ENCODE measurements at places on chromosomes 5 and 9. TPM values are rescaled to one million over a fixed set of nuclear protein-coding genes. Genes with fewer than 3 reads are reported as not detected.
A peak's percentile ranks its signal among the peaks of the same experiment; 100 is the strongest.

Gene PRRT1B
- total RNA-seq, result not detected

Gene TERT
- total RNA-seq, result not detected

- peak; percentile 57 for DNase-seq
Observed at GRCh38 chr5:11903121-11903613, 1.1 kb downstream of the CTNND2 start.

- no peak for DNase-seq
Observed at GRCh38 chr9:95043826-95044225, 273.7 kb downstream of the FANCC start.

DNA sequence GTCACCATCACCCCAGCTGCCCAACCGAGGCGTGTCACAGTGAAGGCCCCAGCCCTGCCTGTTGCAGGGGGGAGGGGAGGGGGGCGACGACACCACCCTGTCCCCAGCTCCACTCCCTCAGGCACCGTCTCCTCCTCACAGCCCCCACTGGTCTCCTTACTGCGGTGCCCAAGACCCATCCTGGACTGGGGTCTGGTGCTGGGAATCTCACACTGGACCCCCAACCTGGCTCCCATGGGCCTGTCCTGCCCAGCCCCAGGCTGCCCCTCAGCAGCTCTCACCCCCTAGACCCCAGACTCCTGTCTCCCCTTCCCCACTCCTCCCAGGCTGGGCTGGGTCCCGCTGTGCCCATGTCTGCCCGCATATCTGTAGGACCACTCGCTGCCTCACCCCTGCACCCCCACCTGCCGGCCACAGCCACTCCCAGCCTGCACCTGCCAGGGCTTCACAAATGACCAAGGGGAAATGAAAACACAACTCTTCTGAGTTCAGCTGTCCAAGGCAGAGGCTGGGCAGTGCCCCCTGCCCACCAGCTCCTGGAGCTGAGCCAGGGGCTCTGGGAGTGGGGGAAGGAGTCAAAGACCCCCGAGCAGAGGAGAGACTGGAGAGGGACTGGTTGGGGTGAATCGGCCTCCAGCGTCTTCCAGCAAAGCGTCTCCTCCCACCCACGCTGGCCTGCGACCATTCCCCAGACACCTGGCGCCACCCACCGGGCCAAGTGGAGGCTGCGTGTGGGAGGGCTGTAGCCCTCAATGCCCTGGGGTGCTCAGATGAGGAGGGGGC is 32.6 kb upstream of the EGFL7 start:
- peak; percentile 97 for DNase-seq

- no peak for DNase-seq
Observed at GRCh38 chr5:148740079-148740858, 85.9 kb upstream of the HTR4 start.

GRCh38 chr9:109759589-109759988 is 20.4 kb upstream of the PALM2AKAP2 start:
- DNase-seq, result no peak
